ENCODE measurements at places on chromosomes 1 and 21. TPM values are rescaled to one million over a fixed set of nuclear protein-coding genes. Genes with fewer than 3 reads are reported as not detected.

GRCh38 chr1:33346533-33346926, 25.6 kb upstream of the A3GALT2 start:
- peak overlapping the region; percentile 90 for H3K27ac ChIP-seq
- H3K4me3 ChIP-seq = peak overlapping the region; percentile 84
- H3K36me3 ChIP-seq = peaks cover 38% of the 10 kb centered on the region

- no peaks in the 10 kb centered on the region for H3K4me1 ChIP-seq
- no peak overlapping the region for H3K27ac ChIP-seq
- DNase-seq = no peak
- H3K36me3 ChIP-seq = no peaks in the 10 kb centered on the region
- H3K4me3 ChIP-seq = no peak overlapping the region
Measured at GRCh38 chr1:11441211-11441952, 37.6 kb upstream of the DISP3 start.

- no peaks in the 10 kb centered on the region for H3K4me1 ChIP-seq
- H3K4me3 ChIP-seq = no peak overlapping the region
- no peaks in the 10 kb centered on the region for H3K36me3 ChIP-seq
- no peaks in the 10 kb centered on the region for H3K27me3 ChIP-seq
- no peak for DNase-seq
- H3K27ac ChIP-seq = no peak overlapping the region
Measured at GRCh38 chr1:167548059-167548932, 5.3 kb downstream of the CREG1 start.

- no peaks in the 10 kb centered on the region for H3K36me3 ChIP-seq
- H3K27ac ChIP-seq = no peak overlapping the region
- no peak for DNase-seq
- peaks cover 69% of the 10 kb centered on the region for H3K27me3 ChIP-seq
- H3K4me3 ChIP-seq = no peak overlapping the region
Measured at GRCh38 chr1:9200441-9200840, 34.1 kb upstream of the H6PD start.

PGLYRP3 gene
- total RNA-seq = not detected

GRCh38 chr1:77347646-77348045, 65.8 kb downstream of the AK5 start:
- no peak overlapping the region for H3K4me3 ChIP-seq
- H3K27me3 ChIP-seq = no peaks in the 10 kb centered on the region
- peaks cover 28% of the 10 kb centered on the region for H3K4me1 ChIP-seq
- H3K27ac ChIP-seq = peak overlapping the region; percentile 77

Measured in osteocyte (in vitro differentiated cells).